ENCODE measurements at places on chromosomes 6 and 20.

DNA sequence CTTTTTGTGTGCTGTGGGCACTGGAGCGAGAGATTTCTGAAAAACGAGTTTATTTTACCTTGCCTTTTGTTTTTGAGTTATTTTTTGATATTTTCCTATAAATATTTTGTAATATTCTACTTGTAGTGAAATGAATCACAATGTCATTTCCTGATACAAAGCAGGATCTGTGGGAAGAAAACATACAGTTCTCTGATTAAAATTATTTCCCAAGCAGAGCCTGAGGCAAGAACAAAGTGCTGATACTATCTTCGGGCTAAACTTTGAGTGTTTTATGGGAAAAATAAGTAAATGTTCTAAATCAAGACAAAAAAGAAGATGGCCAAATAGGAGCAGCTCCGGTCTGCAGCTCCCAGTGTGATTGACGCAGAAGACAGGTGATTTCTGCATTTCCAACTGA is 33.7 kb upstream of the ELOVL5 start:
- no peak for DNase-seq

DNA sequence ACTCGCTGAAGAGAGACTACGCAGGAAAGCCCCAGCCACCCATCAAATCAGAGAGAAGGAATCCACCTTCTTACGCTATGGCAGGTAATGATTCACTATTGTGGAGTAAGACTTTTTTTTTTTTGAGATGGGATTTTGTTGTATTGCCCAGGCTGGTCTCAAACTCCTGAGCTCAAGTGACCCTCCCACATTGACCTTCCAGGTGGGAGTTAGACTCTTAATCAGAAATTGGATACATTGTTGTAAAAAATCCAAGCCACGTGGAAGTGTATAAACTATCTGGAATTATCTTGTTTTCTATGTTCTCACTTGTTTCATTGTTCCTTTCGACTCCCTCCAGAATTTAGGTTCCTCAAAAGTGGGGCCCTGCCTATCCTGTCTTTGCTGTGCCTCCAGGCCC is 6.8 kb downstream of the NQO2 start:
- DNase-seq = no peak

DNA sequence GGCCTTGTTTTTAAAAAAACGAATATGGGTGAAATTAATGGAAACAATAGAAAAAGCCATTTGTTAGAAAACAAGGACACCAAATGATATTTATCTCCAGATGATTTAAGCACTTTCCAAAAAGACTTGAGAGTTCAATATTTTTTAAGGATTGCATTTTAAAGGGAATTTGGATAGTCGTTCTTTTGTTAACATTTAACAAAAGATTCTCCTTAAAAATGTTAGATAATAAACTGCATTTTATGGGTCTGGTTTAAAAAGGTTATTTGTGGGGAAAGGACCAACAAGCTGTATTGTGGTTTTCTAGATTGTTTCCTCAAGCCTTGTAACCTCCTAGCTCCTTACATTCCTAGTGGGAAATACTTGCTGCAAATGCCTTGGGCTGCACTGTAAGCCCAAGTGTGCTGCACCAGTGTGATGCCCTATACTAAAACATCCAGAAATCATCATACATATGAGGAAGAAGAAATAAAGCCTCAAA is 1.5 kb upstream of the PHIP start:
- DNase-seq = no peak

DNA sequence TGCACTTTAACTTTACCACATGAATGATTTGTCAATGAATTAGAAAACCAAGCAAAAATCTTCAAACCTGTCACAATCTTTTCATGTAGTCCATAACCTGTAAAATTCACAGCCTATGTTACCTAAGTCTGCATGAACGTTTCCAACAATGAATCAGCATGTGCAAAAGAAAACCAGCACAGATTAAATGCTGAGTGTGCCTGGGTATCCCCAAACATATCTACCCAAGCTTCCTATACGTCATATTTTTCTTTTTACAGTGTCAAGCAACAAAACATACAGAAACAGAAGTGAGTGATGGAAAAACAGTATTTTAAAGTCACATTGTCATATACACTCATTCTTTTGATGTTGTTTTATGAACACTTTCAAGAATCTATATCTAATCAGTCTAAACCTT is 713.5 kb downstream of the RFPL4B start:
- DNase-seq = no peak

DNA sequence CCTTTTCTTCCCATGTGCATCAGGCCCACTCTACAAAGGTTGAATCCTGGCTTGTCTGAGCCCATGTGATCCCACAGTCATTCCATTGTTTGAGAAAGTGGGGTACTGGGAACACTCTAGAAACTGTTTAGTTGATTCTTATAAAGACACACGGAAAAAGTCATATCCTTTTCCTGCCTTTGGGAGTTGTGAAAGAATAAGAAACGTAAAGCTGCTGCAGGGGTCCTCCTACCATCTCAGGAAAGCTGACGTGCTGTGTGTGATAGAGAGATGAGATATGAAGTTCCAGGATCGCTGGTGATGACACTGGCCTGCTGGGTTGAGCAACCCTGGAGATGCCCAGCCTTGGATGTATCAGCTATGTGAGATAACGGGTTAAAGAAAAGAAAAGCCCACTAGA is 21.3 kb upstream of the HLA-DRB5 start:
- no peak for DNase-seq

GRCh38 chr6:137964876-137965275 is 97.8 kb downstream of the TNFAIP3 start:
- no peak for DNase-seq

DNA sequence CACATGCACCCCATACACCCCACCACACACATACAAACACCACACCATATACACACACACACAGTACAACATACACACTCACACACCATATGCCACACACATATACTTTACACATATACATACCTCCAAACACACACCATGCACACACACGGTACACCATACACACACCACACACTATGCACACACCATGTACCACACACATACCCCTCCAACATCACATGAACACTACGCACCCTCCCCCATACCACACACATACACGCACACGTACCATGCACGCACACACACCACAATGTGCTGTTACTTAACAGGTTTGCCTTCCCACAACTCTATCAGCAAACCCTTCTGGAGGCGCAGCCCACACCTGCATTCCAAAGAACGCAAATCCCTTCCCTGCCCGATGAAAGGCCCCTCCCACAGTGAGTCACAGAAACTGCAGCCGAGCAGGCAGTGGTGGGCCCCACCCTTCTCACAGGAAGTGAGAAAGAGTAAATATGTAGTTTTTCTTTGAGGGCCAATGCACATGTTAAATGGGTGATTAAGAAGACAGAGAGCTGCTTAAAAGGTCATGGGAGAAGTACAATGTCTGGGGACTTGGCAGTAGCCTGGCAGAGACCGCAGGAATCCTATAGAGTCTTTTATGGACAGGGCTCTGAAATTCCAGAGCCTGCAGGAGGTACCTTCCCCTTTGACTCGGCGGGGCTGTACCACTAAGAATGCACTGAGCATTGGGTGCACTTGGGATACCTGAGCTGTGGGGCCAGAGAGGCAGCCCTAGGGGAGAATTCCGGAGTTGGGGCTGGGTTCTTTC is 34.1 kb upstream of the EZR start:
- no peak for DNase-seq

DNA sequence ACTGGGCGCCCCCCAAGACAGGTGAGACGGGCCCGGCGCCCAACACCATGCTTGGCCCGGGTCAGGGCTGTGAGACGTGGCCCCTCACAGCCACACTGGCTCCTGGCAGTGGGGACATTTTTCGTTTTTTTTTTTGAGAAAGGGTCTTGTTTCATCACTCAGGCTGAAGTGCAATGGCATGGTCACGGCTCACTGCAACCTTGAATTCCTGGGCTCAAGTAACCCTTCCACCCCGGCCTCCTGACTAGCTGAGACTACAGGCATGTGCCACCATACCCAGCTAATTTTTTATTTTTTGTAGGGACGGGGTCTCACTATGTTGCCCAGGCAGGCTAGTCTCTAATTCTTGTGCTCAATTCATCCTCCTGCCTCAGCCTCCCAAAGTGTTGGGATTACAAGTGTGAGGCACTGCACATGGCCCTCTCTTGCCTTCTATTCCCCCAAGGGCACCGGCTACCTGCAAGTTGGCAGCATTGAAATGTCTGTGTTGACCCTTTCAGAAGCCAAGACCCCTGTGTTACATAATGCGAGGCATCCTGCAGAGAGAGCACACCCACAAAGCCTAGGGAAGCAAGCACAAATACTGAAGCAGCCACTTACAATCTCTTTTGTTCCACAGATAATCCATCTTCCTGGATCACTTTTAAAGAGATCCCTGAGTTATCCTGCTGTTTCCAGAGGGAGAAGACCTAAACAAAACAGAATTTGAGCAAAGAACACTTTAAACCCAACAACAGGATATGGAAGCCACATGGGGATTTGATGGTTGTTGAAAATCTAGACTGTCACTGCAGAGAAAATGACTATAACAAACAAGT is 57.5 kb upstream of the SLC4A11 start:
- DNase-seq = no peak

DNA sequence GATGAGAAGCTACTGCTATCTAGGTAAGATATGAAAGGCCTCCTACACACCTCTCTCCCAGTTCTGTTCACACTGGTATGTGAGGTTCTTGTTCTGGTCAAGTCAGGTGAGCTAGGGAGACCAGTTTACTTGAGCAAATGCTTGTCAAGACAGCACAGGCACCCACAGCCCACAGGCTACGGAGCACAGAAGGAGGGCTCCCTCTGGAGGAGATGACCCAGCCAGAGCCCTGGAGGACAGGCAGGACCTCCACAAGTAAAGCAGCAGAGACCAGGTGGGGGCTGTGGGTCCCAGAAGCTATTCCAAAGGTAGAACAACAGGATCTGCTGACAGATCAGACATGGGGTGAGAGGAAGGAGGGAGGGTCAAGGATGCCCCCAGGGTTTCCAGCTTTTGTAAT is 13.2 kb downstream of the MMP24OS start:
- DNase-seq = no peak

DNA sequence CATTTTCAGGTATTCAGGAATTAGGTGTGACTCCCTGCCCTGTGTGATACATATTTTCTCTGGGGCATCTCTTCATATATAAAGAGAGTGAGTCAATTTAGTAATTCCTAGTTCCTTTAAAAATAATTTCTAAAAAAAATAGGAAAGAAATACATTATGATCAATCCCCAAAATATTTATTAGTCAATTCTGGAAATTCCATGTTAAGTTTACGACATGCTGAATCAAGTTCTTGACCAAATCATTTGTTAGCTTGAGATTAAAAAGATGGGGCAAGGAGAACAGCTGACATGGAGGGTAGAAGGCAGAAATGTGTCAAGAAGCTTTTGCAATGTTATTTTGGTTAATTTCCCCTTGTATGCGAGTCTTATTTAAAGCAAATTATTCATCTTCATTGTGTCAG is 22.7 kb upstream of the PRDM1 start:
- no peak for DNase-seq

GRCh38 chr20:63957004-63957689 is 931 bp upstream of the UCKL1 start:
- DNase-seq = peak; percentile 80

DNA sequence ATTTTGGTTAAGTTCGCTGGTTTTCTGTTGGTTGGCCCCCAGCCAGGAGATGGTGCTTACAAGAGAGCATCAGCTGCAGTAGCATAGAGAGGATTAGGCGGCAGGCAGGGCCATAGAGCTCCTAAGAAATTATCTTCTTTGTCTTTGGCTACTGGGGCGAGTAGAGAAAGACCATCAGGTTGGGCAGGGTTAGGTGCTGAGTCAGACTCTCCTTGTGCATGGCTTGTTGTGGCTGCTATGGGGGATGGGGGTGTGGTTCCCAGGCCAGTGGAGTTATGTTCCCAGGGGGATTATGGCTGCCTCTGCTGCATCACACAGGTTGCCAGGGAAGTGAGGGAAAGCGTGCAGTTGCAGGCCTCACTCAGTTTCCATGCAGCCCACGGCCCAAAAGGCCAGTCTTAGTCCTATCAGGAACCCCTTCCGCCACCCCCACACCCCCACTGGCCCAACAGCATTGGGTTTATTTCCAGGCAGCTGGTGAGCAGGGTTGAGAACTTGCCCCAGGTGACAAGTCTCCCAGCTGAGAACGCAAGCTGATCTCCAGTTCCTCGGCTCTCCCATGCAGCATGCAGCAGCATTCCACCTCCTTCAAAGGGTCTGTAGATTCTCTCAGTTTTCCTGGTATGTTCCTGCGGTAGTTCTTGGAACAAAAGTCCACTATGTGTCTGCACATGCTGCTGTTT is 243.7 kb downstream of the UTRN start:
- DNase-seq = no peak

DNA sequence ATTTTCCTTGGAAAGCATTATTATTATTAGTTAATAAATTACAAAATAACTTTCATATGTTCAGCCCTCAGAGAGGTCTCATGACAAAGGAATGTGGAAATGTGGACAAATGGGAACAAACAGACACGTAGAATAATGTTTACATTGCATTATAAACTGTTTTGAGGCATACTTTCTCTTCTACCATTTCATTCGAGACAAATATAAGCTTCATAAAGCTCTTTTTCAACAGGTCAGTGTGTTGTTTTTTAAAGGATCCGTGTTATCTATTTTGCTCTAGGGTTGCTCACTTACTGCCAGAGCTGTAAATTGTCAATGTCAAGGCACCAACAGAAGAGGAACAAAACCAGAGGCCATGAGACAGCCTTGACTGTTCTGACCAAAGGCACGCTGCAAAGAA is 256.8 kb downstream of the PHACTR1 start:
- DNase-seq = no peak

- peak; percentile 32 for DNase-seq
Observed at GRCh38 chr20:41524980-41525613, 93.1 kb downstream of the CHD6 start.

- DNase-seq = no peak
Observed at GRCh38 chr20:17878069-17878911, 90.3 kb downstream of the SNX5 start.

DNA sequence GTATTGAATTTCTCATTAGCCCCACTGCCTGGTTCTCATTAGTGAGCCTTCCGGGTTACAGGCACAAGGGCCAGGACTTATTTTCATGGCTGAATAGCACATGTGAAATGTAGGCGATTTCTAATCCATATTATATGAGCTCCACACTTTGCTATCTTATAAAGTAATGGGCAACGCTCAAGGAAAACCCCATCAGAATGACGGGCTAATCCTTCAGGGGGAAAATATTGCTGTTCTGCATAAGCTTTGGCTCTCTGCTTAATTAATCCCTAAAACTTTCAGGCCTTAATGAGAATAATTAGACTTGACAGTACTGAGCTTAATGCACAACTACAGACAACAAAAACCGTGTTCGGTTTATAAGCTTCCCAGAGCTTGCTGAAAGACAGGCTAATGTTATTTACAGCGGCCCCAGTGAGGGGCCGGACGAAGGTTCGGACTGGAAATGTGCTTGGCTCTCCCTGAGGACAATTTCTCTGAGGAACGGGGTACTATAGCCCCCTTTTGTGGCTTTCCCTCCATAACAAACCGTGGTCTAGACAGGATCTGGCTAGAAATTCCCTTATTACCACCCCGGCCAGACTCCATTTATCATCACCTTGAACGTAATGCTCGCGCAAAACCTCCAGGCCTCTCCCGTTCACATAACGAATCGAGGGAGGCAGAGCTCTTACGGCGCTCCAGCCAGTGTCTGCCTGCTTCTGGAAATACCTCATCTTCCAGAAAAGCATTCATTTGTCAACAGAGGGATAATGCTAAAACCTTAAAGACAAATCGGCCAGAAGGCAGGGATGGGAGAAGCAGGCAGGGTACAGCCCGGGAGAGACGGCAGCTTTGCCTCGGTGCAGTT is 164.5 kb downstream of the CD83 start:
- no peak for DNase-seq

GRCh38 chr6:15395087-15395486 is 149.2 kb downstream of the JARID2 start:
- no peak for DNase-seq

- no peak for DNase-seq
Observed at GRCh38 chr20:45967551-45968080, 4.4 kb downstream of the ZNF335 start.

- no peak for DNase-seq
Observed at GRCh38 chr6:27144740-27145079, 102.8 kb upstream of the PRSS16 start.
